ENCODE measurements at places on chromosomes 3 and 15.
A peak's percentile ranks its signal among the peaks of the same experiment; 100 is the strongest.

- no peak for DNase-seq
These were observed 31.2 kb downstream of the SPATA12 start for GRCh38 chr3:57091521-57092273.

GRCh38 chr3:149792452-149793270 is at the start of gene ANKUB1:
TSS of gene ANKUB1 (minus strand) at chr3:149792554. CDS start at chr3:149792366, 188 bp downstream.
- DNase-seq: no peak

- DNase-seq: no peak
These were observed 4.3 kb downstream of the SHF start for GRCh38 chr15:45183511-45183910.

- no peak for DNase-seq
These were observed 648.8 kb downstream of the NLGN1 start for GRCh38 chr3:174046311-174046710.

- no peak for DNase-seq
These were observed 40.2 kb upstream of the CLRN1 start for GRCh38 chr3:151012753-151013152.

DNA sequence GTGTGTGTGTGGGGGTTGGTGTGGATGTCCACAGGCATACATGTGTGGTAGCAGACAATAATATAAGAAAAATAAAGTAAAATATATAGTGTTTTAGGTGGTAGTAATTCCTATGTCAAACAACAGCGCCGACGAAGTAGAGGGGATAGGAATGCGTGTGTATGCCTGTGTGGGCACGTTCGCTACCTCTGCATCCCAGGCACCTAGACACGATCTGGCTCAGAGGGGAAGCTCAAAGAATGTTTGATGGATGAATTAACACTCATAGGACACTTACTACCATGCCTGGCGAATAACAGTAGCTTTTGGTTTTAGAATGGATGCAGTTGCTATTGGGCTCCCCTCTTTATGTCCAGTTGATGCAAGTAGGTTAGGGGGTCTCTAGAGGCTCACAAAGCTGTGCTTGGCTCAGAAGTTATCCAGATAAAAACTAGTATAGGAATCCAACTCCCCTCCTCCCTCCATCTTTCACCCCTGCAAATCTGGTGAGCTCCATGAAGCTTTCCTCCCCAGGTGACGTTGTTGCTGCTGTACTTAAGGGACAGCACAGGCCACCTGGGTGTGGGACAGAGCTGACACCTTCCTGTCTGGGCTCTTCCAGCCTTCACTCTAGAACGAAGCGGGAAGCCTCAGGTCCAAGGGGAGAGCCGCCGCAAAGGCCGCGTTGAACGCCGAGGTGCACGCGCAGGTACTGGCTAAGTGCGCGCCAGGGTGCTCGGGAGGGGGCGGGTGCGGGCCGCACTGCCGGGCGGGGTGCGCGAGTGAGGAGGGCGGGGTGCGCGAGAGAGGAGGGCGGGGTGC is 192.6 kb upstream of the LYSMD4 start:
- DNase-seq: peak; percentile 68

- no peak for DNase-seq
These were observed 1.2 kb upstream of the ADCY5 start for GRCh38 chr3:123449997-123450604.

DNA sequence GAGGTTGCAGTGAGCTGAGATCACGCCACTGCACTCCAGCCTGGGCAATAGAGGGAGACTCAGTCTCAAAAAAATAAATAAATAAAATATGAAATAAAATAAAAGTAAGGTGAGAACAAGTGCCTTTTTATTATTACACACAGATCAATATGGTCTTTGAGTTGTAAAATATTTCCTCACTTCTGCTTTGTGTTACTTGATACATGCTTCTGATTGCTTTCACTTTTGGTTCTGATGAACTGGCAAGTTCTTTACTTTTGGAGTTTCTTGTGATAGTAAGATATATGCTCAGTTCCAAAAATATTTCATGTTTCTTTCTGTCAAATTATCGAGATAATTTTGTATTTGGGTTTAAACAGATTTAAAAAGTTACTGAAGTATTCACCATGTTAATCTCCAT is 16.6 kb upstream of the GYG1 start:
- DNase-seq: no peak

DNA sequence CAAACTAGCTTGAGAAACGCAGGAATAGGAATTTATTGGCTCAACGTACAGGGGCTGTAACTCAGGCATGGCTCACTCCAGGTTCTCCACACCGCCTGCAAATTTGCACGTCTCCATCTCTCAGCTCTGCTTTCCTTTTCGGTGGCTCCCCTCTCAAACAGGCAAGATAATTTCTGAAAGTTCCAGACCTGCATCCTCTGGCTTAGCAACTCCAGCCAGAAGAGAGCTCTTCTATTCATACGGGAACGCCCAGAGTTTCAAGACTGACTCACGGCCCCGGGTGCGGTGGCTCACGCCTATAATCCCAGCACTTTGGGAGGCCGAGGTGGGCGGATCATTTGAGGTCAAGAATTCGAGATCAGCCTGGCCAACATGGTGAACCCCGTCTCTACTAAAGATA is 139.7 kb upstream of the BNIP2 start:
- no peak for DNase-seq

DNA sequence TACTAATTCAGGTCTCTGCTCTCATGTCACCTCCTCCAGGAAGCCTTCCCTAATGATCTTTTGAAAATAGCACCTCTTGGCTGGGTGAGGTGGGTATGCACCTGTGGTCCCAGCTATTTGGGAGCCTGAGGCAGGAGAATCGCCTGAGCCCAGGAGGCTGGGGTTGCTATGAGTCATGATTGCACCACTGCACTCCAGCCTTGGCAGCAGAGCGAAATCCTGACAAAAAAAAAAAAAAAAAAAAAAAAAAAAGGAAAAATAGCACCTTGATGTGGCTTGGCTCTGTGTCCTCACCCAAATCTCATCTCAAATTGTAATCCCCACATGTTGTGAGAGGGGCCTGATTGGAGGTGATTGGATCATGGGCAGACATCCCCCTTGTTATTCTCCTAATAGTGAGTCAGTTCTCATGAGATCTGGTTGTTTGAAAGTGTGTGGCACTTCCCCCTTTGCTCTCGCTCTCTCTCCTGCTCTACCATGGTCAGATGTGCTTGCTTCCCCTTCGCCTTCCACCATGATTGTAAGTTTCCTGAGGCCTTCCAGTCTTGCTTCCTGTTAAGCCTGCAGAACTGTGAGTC is 11.2 kb upstream of the RNU6-1 start:
- DNase-seq: no peak

- DNase-seq: no peak
These were observed 394.6 kb upstream of the RORA start for GRCh38 chr15:61623746-61624145.

DNA sequence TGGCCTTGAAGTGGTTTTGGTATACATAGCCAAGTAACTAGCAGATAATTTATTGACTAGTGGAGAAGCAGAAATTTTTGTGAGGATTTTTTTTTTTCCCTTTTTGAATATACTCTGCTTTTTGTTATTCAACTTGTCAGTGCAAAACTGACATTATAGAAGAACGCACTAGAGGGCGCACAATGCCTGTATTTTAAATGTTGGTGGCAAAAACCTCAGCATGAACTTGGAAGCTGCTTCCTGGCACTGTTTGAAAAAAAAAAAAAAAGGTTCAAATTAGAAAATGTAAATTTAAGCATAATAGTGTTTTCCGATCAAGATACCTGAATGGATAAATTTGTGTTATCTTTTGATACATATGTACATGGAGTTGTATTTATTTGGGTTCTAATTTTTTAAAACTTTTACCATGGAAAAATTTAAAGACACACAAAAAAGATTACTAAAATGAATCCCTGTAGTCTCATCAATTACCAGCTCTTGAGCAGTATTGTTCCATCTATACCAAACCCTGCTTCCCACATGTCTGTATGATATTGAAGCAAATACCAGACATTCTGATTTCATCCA is 56.0 kb downstream of the SLC25A26 start:
- peak; percentile 44 for DNase-seq

DNA sequence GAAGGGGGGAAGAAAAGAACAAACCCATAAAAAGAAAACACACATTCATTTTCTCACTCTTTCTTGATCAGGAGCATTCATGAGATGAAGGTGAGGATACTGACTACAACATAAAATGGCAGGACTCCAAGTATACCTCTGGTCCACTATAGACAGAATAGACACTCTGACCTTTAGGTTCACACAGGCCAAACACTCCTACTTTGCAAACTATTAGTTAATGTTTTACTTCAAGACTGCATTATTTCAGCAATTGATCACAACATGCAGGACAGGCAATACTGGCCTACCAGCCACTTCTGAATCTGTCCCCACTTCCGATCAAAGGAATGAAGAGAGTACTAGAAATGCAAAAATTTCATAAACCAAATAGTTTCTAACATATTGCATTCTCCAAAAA is 47.0 kb downstream of the LRRFIP2 start:
- DNase-seq: no peak
